ENCODE measurements at places on chromosomes 12 and 14.

DNA sequence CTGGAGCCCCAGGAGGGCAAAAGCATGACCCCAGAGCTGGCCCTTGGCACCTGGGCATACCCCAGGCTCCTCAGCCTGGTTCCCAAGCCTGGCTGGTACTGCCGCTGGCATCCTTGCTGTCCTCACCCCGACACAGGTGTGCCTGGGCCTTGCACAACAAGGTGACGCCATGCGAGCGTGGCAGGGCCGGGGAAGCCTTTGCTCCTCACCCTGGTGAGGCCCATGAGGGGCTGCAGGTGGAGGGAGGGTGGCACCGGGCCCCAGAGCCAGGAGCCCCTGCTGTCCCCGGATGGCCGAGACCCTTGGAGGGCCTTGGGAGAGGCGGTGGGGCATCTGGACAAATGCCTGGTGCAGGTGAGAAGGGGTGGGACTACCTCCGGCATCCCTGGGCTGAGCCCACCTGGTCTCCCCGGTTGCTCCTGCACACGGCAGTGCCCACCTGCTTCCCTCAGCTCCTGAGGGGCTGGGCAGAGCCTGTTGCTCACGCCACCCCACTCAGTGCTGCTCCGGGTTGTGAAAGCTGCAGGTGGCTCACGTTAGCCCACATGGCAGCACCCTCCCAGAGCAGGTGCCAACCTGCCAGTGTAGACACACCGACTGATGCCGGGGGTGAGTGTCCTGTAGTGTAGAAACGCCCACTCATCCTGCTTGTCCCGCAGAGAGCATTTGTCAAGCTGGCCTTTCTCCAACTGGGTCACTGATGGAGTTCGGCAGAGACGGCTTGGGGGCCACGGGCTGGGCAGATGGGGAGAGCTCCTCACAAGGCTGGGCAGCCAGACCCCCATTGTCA lies 24.6 kb upstream of the KIF26A start:
- DNase-seq, result no peak

GRCh38 chr14:77561881-77562280 lies 54.6 kb downstream of the SPTLC2 start:
- DNase-seq, result no peak

- no peak for DNase-seq
These were observed 86.2 kb upstream of the RESF1 start for GRCh38 chr12:31872831-31873604.

DNA sequence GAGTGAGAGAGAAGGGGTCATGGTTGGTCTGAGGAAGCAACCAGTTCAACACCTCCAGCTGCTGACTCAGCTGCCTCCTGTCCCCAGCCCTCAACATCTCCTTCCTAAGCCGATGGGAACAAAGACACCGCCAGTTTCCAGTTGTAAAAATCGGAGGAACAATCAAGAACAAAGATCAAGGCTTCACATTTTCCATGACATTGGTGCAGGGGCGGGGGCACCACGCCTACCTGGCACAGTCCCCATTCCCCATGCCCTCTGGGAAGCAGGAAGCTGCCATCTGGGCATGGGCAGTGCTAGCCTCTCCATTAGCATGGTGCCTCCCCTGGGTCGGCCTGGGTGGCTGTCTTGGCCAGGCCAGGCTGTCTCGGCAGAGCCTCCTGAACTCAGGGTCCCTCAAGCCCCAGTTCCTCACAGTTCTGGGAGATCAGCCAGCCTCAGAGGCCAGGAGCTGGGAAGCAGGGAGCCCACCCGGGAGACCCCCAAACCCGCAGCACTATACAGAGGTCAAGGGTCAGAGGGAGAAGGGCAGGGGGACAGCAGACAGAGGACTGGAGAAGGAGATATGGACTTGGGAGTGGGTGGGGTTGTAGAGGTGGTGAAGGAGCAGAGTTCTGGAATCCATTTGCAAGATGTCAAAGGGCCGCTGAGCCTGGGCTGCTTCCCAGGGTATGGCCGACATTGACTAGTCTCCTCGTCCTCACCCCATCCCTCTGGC lies 19.6 kb upstream of the TMEM106C start:
- DNase-seq, result no peak

GRCh38 chr12:6772726-6773589 lies 638 bp downstream of the LAG3 start:
- DNase-seq, result no peak

DNA sequence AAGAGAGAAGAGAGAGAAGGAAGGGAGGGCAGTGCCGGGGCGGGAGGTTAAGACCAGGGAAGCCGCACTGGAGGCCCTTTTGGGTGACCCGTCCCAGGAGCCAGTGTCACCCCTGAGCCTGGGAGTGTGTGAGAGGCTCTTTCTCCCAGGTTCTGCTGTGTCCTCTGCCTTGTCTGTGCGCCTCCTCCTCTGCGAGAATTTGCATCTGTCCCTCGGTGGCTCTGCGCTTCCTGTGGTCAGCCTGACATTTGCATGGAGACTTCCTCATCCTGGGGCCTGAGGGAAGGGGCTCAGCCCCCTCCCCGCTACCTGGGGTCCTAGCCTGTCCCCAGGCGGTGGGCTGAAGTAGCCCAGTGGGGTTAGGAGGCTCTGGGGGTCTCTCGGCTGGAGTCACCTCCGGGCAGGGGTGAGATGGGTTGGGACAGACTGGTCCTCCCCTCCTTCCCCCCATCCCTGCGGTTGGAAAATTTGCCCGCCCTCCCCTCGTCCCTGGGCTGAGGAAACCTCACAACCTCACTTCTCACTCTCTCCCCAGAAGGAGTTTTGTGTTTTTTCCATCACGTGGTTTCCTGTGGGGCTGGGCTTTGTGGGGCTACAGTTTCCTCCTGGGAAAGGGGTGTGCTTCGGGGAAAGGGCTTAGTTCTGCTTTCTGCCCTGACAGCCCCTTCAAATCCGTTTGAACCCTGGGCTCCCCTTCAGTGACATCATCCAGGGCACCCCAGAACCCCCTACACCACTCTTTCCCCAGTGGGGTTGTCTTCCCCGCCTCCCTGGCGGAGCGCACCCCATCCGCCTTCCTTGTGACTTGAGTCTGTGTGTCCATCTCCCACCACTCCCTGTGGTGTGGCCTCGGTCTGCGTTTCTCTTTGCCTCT lies 2.5 kb downstream of the PTPN6 start:
- no peak for DNase-seq

Measured in H9 (cell line).